NCI-H345 (cell line): ENCODE measurements at places on chromosomes 3 and 15.

DNA sequence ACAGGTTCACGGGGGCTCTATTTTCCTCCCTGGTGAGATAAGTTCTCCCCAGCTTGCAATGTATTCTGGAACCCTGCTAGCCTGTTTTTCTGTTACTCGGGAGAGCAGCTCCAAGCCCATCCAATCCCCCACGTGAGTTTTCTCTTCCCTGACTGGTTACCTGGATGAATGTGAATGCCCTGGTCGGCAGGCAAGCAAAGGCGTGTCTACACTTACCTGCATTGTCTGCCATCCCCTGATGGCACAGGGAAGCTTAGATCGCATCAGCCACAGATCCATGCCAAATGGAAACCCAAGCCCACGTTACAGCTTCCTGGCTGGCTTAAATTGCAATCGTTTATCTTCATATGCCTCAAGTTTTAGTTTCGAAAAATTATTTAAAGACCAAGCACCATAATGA lies 149.9 kb downstream of the FOXP1 start:
- peak; percentile 47 for DNase-seq

DNA sequence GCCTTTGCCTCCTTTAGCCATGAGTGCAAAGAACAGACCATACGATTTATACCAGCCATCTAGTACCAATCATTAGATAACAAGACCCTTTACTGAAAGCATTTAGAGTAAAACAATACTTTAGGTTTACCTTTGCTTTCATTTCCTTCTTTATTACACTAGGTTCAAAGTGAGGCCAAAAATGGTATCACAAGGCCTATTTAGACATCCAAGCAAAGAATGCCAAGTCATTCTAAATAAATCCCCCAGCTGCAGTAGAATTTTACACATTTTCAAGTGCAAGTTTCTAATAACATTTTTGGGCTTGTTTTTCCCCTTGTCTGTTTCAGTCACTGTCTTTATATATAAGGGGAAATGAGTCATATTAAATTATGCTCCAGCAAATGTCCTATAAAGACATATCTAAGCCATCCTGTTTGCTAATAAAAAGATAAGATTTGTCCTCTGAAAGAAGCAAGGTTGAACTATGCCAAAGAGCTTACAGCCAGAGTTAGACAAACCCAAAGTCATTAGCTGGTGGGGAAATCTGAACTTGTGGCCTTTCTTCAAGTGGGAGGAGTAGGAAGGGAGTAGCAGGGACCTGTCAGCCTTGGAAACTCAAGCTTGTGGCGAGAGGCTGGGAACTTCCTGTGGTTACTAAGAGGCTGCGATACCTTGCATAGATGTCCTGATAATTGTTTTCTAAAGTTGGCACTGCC lies 232.7 kb downstream of the MECOM start:
- no peak for DNase-seq

- peak; percentile 22 for DNase-seq
Observed at GRCh38 chr3:157248590-157249422, 88.9 kb upstream of the CCNL1 start.

DNA sequence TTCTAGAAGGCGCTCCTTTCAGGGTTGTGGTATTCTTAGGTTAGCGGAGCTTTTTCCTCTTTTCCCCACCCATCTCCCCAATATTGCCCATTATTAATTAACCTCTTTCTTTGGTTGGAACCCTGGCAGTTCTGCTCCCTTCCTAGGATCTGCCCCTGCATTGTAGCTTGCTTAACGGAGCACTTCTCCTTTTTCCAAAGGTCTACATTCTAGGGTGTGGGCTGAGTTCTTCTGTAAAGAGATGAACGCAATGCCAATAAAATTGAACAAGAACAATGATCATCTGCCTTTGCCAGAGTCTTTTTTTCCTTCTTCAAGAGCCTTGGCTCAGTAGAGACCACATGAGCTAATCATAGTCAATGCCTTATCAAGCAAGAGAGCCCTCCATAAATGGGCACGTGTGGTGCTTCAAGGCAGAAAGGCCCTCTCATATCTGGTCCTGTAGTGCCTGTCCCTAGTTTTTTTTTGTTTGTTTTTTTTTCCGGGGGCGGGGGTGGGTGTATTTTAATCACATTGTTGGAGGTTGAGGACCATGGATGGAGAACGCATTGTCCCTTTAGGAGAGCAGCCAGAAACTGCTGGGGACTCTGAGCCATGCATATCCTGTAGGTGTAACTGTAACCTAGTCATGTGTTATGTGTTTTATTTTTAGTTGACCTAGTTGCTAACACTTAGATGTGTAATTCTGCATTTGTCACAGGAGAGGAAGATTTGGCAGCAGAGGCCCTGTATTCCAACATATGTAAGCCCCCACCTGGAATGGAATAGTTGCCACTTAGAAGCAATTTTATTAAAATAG lies 64.7 kb upstream of the ACAD9 start:
- no peak for DNase-seq

- no peak for DNase-seq
Observed at GRCh38 chr3:113259196-113259595, 47.8 kb downstream of the BOC start.

DNA sequence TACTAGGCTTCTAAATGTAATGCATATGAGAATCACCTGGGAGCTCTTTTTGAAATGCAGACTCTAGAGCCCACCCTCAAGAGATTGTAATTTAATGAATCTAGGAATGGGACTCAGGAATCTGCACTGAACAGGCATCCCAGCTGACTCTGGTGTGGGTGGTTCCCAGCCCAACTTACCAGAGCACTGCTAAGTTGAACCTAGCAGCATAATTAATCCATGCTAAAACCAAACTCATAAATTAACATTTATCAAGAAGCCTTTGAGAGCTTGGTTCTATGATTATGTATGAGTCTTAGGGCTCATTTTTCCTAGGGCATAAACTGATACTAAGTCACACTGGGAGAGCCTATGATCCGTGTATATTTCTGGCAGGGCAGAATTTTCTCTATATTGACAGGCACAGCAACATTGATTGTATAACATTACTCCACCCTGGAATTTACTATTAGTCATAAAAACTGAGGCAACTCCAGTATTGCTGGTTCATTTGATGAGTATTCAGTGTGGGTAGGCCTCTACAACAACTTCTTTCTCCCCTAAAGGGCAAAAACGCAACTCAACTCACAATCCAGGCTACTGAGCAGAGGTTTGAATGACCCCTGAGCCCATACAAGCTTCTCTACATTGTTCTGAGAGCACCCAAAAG lies 10.7 kb upstream of the CSTA start:
- no peak for DNase-seq

DNA sequence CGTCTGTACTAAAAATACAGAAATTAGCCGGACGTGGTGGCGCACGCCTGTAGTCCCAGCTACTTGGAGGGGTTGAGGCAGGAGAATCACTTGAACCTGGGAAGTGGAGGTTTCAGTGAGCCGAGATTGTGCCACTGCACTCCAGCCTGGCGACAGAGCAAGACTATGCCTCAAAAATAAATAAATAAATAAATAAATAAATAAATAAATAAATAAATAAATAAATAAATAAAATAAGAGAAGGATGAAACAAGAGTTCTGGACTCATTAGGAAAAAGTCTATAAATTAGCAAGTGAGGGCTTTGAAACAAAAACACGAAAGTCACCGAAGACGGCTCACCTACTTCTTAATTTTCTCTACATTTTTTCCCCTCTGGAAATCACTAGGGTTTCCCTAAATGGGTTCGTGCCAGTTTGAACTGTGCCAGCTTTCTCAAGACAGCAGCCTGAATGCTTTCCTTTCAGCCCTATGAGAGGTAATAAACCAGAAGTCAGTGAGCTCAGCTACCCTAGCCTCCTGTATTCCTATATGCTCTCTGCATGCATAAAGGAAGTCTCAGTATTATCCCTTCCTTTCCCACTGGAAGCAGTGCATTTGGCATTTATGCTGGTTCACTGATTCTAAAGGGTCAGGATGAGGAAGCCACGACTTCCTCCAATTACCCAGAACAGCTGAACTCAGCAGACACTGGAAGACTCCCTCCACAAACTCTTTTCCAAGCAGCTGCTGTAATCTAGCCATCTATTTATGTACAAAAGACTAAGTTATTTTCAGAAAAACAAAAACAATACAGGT lies 266.9 kb downstream of the ZBBX start:
- no peak for DNase-seq

DNA sequence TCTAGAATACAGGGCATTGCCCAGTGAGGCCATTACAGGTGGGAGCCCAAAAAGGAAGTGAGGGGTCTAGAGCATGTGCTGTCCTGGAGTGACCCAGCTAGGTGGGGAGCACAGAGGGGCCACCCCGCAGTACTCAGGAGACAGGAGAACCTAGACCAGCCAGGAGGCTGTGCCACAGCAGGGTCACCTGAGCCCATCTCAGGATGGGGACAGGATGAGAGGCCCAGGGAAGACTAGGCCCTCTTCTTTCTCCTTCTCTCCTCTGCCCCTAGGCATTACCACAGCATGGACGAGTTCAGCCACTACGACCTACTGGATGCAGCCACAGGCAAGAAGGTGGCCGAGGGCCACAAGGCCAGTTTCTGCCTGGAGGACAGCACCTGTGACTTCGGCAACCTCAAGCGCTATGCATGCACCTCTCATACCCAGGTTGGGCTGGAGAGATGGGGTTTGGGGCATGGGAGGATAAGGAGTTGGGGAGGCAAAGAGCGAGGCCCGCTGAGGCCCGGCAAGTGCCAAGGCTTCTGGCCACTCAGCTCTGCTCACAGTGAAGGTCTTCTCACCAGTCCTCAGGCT lies 20.6 kb downstream of the LOXL1 start:
- DNase-seq, result no peak

DNA sequence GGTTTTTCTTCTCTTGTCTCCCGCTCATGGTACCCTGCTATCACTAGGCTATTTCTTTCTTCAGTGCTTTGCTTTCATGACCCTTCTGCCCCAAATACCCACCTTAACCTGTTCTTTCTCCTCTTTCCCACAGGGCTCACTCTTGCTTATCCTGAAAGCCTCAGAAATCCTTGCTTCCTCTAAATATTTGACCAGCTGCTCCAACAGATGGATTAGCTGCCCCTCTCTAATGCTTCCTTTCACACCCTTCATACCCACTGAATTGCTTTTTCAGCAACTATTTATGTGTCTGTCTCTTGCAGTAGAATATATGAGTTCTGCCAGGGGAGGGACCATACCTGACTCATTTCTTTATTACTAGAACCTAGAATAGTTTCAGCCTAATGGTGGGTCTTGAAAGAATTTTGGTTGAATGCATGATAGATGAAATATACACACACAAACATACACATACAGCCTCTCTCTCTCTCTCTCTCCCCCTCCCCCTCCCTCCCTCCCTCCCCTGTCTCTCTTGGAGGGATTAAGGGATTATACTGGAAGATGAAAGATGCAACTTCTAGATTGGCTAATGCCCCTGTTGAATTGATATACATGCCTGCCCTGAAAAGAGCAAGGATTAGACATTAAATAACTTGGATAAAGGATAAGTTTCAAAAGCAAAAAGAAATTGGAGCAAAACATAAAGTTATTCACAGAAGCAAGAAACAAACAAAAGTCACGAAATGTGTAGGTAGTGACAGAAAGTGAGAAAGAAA lies 95.0 kb upstream of the GADL1 start:
- no peak for DNase-seq

DNA sequence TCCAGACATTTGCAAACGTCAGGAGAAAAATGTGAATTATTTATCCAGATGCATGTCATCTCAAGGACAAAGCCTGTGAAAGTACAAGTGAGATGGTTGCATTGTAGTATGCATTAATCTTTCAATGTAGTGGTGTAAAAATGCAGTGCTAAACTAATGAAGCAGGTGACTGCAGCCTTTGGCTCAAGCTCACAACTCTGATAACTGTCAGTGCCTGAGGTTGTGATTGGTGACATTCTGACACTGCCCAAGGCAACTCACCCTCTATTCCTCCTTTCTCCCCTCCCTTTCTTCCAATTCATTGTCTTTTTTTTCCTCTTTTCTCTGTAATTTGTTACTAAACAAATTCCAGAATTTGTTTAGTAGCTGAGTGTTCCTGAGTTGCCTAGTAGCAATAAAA lies 20.0 kb upstream of the TMOD3 start:
- DNase-seq, result no peak

GRCh38 chr15:81069356-81069755 lies 64.7 kb upstream of the CFAP161 start:
- no peak for DNase-seq

DNA sequence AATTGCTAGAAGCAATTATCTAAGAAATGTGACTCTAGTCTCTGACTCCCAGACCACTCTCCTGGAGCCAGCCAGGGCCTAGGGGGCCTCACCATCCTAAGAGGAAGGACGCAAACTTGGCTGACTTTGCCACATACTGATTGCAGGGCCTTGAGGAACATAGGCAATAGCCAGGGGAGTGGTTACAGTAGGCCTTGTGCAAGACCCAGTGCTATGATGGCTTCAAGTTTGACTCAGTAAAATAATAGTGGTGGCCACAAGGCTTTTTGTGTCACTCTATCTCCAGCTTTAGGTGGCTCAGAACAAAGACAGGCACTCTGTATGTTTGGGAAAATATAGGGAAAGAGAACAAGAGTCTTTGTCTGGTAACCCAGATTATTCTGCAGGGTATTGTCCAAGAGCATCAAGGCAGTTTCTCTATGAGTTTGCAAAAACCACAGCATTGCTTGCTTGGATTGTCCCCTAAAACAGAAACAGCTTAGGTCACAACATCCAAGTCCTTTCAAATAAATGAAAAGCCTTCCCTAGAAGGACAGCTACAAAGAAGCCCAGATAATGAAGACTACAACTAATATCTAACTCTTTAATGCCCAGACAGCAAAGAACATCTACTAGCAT lies 631.5 kb downstream of the PYDC2 start:
- no peak for DNase-seq
